Eye (tissue), 1 donor: ENCODE measurements at places on chromosomes 13 and 19.
A peak's percentile ranks its signal among the peaks of the same experiment; 100 is the strongest.

DNA sequence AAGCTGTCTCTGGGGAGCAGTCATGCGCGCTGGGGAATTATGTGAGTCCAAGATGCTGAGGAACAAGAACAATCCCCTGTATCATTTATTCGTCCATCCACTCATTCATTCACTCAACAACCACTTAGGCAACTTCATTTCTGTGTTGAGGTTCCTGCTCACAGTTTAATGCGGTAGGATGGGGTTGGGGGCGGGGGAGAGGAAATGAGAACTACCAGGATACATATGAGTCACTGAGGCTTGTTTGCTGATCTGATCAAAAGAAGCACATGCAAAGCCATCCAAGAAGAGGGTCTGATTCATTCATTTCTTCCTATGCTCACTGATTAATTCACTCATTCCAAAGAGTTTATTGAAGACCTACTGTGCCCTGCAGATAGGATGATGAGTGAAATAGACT, 20.9 kb downstream of the ZNF536 start:
- DNase-seq = no peak

- DNase-seq = no peak
Observed at GRCh38 chr13:100887729-100888151, 213.1 kb upstream of the TMTC4 start.

DNA sequence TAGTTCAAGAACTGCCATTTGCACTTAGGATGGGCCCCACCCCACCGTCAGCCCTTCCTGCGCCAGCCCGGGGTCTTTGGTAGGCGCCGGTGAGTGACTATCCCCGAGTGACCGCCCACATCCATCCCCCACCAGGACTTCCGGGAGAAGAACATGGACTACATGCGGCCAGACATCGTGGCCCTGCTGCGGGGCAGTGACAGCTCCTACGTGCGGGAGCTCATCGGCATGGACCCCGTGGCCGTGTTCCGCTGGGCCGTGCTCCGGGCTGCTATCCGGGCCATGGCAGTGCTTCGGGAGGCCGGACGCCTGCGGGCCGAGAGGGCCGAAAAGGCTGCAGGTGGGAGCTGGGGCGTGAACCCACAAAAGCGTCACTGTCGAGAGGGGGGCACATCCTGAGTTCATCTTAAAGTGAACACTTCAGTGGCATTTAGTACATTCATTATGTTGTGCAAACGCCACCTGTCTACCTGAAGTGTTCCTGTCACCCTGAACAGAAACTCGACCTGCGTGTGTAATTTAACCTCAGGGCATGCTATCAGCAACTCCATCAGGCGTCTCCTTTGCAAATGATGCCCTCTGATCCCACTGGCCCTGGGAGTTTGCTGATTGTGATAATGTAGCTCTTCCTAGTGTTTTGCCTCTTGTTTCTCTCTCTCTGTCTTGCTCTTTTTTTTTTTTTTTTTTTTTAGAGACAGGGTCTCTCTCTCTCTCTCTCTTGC, 42.4 kb upstream of the USE1 start:
- no peak for DNase-seq

DNA sequence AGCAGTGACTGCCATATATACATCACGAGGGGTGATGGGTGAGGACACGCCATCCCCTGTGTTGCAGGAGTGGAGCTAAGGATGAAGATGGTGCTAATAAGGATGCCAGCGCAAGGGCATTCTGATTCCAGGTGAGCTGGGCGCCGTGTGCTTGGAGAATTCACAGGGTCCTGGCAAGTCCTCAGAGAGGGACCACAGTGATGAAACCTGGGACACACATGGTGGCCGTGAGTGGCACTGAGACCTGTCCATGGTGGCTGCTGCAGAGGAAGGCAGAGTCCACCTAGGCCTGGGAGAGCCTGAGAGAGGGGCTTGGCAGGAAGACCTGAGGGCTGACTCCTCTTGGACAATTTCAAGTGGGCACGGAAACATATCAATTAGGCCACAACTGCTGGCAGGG, 65.2 kb downstream of the RFX2 start:
- DNase-seq = no peak

DNA sequence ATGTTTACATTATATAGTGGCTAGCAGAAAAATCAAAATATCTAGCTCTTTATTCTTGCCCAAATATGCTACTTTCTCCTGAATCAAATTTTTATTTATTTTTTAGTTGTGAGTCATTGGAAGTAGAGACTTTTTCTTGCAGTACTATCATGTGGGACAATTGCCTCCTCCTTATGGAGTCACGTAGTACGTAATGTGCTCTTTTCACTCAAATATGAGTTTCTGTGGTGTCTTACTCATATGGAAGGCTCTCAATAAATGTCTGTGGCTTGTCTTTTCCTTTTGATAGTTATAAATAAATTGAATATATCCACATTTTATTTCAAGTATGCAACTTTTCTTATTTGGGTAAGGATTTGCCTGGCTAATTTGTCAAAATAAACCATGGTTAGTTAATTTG, 1411.0 kb upstream of the SLC10A2 start:
- no peak for DNase-seq

DNA sequence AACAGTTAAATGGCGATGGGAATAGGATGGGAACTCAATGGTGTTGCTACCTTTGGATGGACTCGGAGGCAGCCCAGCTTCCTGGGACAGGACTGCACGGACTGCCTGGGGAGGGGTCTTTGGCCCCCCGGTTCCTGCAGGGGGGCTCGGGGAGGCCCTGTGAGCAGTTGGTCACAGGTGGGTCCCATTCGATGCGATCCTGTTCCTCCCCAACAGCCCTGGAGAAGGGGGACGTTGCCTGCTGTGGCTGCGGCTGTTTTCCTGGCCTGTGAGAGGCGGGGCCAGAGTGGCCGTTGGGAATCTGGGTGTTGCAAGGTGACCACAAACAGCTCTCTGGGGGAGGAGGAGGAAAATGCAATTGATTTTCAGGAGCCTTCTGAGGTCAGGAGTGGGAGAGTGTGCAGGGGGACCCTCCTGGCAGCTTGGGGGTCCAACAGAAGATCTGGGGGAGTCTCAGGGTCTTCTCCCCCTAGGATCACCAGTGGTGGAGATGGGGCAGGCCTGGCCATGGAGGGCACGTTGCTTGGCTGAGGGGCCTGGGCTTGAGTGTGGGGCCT, 1.9 kb upstream of the PLPPR3 start:
- DNase-seq = no peak

GRCh38 chr13:89750371-89750770, 1597.1 kb upstream of the MIR17HG start:
- DNase-seq = no peak

DNA sequence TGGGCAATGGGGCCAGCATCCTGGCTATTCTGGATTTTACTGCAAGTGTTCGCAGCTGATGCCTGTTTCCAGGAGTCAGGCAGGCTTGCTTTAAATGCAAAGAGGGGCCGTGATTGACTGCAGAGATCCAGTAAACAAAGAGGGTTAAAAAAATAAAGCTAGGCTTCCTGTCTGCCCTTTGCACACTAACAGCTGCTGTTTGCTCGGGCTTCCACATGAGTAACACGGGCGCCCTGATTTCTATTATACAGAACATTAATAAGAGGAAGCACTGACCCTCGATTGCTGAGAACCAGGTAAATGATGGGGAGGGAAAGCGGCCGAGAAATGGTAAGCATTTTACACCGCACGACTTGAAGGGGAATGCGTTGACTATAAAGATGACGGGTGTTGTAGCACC, 254.2 kb upstream of the ZNF507 start:
- DNase-seq = peak; percentile 58

- no peak for DNase-seq
Observed at GRCh38 chr13:111874981-111875380, 192.0 kb upstream of the SOX1 start.

GRCh38 chr13:27607125-27607524, 13.2 kb downstream of the LNX2 start:
- no peak for DNase-seq

- DNase-seq = no peak
Observed at GRCh38 chr19:14300303-14300702, 80.9 kb upstream of the ADGRE5 start.

DNA sequence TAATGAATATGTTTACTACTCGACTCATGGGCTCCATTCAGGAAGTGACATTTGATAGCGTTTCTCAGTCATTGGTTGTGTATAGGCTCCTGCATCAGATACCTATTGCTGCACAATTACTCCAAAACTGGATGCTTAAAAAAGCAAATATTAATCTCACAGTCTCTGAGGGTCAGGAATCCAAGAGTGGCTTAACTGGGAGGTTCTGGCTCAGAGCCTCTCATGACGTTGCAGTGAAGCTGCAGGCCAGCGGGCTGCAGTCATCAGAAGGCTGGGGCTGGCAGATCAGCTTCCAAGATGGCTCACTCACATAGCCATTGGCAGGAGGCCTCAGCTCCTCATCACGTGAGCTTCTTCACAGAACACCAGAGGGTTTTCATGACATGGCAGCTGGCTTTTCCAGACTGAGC, 525.1 kb upstream of the NBEA start:
- DNase-seq = peak; percentile 35

DNA sequence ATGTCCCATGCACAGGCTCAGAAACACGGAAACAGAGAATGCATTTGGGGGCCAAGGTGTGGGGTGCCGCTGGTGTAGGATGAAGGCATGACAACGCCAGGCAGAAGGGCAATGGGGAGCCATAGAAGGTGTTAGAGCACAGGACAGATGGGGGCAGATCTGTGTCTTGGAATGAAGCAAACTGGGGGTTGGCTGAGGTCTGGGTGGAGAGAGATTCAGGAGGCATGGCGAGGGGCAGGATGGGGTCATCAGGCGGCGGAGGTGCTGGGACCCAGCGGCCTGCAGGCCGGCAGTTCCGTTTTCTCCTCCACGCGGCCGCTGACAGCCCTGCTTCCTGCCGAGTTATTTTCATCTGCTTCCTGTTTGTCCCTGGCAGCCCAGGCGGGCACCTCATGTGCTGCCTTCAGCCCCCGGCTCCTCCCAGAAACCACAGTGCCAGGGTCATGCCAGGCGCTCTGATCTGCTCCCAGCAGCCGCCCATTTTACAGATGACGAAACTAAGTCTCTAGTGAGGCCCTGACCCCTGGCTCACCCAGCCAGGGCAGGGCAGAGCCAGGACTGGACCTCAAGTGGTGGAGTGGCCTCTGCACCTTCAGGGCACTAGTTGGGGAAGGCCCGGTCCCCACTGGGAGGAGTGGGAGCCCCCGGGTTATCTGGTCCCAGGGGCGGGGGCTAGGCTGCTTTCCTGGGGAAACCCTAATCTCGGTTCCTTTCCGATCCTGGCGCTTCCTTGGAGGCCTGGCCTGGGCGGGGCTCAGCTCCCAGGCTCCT, 2.2 kb downstream of the ARHGAP45 start:
- no peak for DNase-seq

GRCh38 chr13:26425443-26426358, 131.8 kb upstream of the WASF3 start:
- peak; percentile 6 for DNase-seq

- DNase-seq = no peak
Observed at GRCh38 chr13:48263196-48263595, 30.2 kb downstream of the ITM2B start.

GRCh38 chr13:33757713-33758112, 60.2 kb upstream of the RFC3 start:
- DNase-seq = no peak

DNA sequence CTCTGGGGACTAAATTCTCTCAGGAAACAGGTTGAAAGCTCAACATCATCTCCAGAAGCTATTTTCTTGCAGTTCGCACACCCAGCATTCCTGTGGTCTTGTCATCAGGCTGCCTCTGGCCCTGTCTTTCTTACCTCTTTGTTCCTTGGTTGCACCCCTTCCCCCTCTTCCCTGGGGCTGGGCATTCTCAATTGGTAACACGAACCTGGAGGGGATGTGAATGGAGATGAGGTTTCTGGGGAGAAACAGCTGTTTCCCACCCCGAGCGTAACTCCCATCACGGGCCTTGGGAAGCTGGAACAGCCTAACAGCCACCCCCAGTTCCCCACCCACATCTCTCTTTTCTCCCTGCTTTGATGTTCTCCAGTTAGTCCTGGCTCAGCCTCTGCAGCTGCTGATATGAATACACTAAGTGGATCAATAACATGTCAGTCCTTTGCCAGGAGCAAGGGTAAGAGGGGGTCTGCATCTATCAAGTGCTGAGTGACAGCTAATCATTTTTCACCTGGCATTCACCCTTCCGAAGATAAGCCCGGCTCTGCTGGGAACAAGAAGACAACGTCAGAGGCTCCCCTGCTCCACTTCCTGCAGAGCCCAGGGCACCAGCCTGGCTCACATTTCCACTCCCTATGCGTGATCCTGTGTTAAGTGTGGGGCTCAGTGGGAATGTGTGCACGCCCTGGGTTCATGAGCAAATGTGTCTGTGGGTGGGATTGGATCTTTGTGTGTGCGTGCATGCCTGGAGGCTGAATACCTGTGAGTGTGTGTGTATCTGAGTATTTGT, 74.0 kb upstream of the KCTD15 start:
- peak; percentile 74 for DNase-seq

DNA sequence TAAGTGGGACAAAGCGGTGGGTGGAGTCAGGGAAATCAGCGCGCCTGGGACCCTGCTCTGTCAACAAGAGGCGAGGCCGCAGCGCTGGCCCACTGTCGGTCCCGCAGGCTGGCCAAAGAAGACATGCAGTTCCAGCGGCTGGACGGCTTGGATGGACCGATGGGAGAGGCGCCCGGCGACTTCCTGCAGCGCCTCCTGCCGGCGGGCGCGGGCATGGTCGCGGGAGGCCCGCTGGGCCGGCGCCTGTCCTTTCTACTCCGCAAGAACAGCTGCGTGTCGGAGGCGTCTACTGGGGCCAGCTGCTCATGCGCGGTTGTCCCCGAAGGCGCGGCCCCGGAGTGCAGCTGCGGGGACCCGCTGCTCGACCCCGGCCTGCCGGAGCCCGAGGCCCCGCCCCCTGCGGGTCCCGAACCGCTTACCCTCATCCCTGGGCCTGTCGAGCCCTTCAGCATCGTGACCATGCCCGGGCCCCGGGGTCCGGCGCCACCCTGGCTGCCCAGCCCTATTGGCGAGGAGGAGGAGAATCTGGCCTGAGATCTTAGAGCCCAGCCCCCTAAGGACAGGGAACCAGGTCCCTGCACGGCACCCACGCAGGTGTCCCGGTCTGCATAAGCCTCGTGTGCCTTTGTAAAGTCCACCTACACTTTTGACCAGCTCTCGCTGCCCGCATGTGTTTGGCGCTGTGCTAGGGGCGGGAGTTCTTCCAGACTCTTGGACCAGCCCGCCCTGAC, 6.1 kb downstream of the BEST2 start:
- peak; percentile 91 for DNase-seq

DNA sequence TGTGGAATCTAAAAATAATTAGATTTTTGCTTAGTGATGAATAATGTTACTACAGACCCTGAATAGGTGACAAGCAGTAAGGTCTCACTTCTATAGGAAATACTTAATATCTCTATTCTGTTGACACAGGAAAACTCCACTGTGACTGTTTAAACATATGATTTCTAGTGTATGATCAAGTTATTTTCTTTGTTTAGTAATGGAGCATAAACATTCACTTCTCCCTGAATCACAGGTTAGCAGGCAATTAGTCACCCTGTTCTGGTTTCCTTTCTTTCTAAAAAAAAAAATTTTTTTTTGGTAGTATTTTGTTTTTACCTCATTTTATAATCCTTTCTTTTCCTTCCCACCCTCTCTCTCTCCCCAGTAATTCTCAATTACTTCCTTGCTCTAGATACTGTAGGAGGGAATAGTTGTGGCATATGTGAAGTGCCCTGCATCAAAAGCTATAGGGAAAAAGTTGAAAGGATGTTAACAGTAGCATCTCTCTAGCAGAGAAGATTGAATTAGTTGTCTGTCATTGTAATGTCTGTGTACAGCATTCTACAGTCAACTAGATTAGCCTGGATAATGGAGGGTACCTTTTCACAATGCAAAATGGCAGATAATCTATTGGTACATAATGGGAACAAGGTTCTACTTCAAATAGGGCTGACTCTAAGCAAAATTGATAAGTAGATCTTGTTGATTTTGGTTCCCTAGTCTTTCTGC, 3.5 kb downstream of the HS6ST3 start:
- DNase-seq = no peak
